MCF 10A (cell line): ENCODE measurements at places on chromosomes 4 and X. TPM values are rescaled to one million over a fixed set of nuclear protein-coding genes. Genes with fewer than 3 reads are reported as not detected.

DNA sequence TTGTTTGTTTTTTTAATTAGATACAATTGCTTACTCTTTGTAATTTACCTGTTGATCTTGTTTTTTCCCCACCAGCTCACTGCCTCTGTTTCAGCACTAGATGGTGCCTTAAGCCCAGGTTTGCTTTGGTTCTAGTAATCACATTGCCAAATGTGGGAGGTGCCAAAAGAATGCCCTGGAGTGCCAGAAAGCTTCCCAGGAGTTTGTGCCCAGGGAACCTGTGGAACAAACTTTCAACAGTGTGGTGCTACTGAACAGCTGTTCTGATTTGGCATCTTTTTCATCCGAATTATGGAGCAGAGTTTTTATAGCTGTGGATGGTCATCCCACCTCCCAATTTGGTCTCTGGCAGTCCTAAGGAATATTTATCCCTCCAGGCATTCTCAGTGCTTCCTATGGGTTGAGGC is 1000.7 kb downstream of the STIM2 start:
- DNase-seq: peak; percentile 83

DNA sequence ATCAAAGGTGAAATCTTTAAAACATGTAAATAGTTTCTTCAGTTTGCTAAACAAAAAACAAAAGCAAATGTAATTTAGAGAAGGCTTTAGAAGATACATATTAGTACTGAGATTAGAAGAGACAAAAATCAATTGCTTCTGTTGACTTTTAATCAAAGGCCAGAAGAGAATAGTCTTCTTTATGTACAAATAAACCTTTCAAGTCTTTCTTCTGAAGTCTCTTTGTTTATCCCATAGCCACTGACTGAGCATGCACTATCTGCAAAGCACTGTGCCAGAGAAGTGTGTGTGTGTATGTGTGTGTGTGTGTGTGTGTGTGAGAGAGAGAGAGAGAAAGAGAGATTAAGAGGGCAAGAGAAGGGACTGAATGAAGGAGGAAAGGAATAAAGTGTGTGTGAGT is 198.4 kb downstream of the GLUD2 start:
- no peak for DNase-seq

Gene DLG3
- total RNA-seq: 12.8 and 20.1 TPM in 2 replicates

Gene APBB2
- 159 and 201 TPM in 2 replicates for total RNA-seq

GRCh38 chrX:68684919-68685304 is 37.4 kb downstream of the STARD8 start:
- no peak for DNase-seq

GRCh38 chrX:38538134-38538533 is 23.2 kb upstream of the TSPAN7 start:
- DNase-seq: peak; percentile 49
